GM18507 (cell line): ENCODE measurements at places on chromosomes 12 and 14.

- no peak for DNase-seq
These were observed 643 bp downstream of the ZFC3H1 start for GRCh38 chr12:71662849-71663560.

GRCh38 chr12:110501399-110501751, 536 bp downstream of the VPS29 start:
- peak; percentile 11 for DNase-seq

- DNase-seq = no peak
These were observed 1.4 kb downstream of the MAP3K9 start for GRCh38 chr14:70807898-70808415.

DNA sequence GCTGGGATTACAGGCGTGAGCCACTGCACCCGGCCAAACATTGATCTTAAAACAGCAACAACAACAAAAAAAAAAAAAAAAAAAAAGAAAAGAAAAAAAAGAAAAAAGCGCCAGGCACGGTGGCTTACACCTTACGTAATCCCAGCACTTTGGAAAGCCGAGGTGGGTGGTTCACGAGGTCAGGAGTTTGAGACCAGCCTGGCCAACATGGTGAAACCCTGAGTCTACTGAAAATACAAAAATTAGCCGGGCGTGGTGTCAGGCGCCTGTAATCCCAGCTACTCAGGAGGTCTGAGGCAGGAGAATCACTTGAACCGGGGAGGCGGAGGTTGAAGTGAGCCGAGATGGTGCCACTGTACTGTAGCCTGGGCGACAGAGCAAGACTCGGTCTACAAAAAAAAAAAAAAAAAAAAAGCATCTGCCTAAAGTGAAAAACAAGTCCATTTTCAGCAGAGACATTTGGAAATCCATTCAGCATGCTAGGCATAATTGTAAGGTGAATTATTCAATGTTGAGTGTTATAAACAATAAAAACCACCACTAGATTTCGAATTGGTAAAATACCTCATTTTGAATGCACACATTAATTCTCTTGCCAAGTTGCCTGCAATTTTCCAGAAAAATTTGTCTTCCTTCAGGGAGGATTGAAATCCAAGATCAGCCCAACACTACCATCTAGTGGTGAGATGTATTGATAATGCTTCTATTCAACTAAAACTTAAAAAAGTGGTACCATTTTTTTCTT, 8.0 kb upstream of the CERS5 start:
- no peak for DNase-seq

GRCh38 chr12:114612062-114612461, 71.9 kb downstream of the TBX3 start:
- DNase-seq = no peak

GRCh38 chr14:51331486-51332367, 91.7 kb downstream of the TMX1 start:
- DNase-seq = no peak

DNA sequence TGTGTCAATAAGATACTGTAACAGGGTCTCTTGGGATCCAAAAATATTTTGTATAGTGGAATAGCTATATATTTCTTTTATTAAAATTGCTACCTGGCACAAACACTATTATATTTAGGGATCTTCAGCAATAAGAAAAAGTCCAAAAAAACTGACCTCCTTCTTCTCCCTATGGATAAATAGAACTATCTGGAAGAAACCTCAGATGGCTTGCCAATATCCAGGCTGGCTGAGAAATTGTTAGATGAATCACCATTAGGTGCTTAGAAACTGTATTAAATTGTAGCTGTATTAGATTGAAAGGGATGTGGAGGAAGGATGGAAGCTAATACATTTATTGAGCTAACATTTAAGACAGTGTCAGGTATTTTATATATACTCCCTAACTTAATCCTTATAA, 66.0 kb downstream of the SLC38A6 start:
- DNase-seq = no peak

DNA sequence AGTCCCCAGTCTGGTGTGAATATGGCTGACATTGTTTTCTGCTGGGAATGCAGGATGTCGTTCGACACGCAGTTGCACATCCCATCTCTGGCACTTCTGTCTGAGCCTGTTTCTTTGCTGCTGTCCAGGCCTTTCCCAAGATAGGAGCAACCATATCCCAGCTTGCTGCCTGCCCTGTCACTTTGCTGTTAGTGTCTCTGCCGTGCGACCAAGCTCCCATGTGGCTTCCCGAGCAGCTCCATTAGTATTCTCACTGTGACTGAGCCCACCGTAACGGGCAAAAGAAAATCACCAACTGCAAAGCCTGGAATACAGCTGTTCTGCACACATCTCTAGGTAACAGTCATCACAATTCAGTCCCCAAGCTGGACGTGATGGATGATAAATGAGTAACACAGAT, 66.0 kb upstream of the CPSF6 start:
- DNase-seq = no peak

DNA sequence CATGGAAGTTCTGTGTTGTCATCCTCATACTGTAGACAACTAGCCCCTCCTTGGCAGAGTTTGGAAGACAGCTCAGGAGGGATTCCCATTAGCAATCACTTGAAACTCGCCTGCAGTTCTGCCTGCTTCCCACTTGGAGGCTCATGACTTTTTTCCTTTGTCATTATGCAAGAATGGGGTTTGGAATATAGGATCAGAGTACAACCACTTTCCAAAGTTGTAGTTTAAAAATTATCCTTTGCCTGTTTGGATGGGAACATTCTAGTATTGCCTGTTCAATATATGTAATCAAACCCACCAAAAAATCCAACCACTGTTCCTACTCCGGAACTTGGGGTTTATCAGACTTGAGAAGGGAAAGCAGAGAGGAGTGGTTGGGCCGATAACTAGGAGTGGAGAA, 2.1 kb upstream of the GPD1 start:
- DNase-seq = no peak

GRCh38 chr12:64544371-64545080, 65.8 kb upstream of the RASSF3 start:
- no peak for DNase-seq

GRCh38 chr12:22880807-22881206, 255.8 kb downstream of the ETNK1 start:
- DNase-seq = no peak

GRCh38 chr14:103391048-103391447, 5.8 kb downstream of the MARK3 start:
- DNase-seq = no peak

GRCh38 chr14:91669867-91670266, 62.0 kb downstream of the CATSPERB start:
- no peak for DNase-seq

GRCh38 chr12:32568228-32568627, 110.9 kb upstream of the DNM1L start:
- DNase-seq = no peak

DNA sequence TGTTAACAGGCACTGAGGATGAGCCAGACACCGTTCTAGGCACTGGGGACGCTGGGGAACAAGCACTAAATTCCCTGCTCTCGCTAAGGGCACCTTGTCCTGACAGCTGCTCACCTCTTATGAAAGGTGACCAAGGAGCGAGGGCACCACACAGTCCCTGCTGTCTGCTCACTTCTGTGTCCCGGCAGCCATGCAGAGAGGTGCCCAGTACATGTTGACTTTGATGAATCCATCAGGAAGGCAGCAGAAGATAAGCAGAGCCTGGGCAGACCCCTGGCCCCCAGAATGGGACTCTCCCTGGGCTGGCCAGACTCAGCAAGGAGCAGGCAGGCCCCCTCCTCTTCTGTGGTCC, 14.1 kb downstream of the C14orf132 start:
- no peak for DNase-seq

- no peak for DNase-seq
These were observed 7.5 kb downstream of the TBK1 start for GRCh38 chr12:64459394-64459891.

DNA sequence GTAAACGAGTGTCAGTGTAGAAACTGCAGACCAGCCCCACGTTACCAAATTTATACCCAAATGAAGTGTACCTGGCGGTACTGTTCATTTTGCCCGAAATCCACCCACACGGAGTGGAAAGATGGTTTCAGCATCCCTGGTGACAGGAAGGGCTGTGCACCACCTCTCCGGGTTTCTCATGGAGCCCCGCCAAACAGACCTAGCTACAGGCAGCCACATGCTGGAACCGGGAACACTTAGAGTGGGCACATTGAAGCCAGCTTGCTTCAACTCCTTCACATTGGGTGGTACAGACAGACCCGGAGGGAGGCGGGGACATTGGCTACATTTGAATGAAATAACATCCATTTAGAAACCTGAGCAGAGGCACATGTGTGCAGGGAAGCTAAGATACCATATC, 84.4 kb downstream of the PPP2R5C start:
- DNase-seq = no peak

DNA sequence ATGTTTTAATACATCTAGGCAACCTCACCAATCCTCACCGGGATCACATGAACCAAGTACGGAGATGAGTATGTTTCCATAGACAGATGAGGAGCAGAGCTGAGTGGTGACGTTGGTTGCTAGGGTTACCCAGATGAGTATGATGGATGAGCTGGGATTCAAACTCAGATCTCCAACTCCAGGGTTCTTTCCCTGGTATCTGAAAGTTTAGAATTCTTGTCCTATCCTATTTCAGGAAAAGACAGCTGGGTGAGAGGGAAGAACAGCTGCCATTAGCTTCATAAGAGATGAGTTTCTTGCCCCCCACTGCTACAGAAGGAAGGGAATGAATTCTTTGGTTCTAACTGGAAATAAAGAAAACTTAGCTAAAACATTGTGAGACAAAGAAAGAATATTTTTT, 728.9 kb upstream of the TBX3 start:
- no peak for DNase-seq

DNA sequence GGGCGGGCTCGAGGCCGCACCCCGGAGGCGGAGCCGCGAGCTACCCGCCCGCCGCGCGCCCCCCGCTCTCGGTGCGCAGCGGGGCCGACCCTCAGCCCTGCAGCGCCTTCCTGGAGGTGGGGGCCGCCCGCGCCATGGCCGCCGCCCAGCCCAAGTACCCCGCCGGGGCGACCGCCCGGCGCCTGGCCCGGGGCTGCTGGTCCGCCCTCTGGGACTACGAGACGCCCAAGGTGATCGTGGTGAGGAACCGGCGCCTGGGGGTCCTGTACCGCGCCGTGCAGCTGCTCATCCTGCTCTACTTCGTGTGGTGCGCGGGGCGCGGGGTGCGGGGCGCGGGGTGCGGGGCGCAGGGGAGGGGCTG, at the start of gene P2RX2:
Gene P2RX2 (plus strand): TSS at position 94 of the 361 bp plus-strand sequence. CDS start 41 bp downstream, at position 135.
- no peak for DNase-seq

DNA sequence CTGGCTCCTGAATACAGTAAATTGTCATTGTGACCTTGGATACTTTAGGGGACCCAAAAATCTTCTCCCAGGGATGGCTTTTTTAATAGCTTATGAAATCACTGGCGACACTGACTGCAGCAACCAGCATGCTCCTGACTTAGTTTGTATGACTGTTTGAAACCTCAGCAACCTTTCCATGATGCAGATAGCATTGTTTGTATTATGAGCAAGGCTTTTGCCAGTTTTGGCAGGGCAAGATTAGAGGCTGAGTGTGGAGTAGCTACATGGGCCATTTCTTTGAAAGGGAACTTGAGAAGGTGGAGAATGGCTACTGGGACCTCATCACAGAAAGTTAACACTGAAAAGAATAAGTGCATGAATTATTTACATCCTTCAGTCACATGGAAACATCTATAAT, 50.9 kb downstream of the SLC4A8 start:
- DNase-seq = no peak

- DNase-seq = no peak
These were observed 181.1 kb downstream of the PTPN11 start for GRCh38 chr12:112599871-112600270.

DNA sequence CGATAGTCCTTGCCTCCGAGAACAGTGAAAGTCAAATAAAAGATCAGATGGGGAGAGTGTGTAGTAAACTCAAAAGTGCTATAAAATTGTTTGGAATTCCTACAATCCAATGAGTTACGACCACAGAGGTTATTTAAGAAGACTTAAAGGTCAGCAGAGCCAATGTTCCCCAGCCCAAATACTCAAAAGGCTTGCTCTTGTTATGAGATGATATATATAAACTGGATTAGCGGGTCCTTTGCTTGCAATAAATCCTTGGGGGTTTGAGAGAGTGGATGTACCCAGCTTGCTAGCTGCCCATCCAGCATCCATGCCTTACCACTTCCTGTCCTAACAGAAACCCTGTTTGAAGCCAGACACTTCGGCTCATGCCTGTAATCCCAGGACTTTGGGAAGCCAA, 29.0 kb upstream of the MED13L start:
- no peak for DNase-seq

- DNase-seq = no peak
These were observed 30.4 kb upstream of the PLEKHG6 start for GRCh38 chr12:6280053-6280469.

GRCh38 chr12:20627001-20627588, 68.0 kb upstream of the SLCO1C1 start:
- DNase-seq = no peak

GRCh38 chr14:100237735-100238418, 1.1 kb upstream of the YY1 start:
- no peak for DNase-seq

DNA sequence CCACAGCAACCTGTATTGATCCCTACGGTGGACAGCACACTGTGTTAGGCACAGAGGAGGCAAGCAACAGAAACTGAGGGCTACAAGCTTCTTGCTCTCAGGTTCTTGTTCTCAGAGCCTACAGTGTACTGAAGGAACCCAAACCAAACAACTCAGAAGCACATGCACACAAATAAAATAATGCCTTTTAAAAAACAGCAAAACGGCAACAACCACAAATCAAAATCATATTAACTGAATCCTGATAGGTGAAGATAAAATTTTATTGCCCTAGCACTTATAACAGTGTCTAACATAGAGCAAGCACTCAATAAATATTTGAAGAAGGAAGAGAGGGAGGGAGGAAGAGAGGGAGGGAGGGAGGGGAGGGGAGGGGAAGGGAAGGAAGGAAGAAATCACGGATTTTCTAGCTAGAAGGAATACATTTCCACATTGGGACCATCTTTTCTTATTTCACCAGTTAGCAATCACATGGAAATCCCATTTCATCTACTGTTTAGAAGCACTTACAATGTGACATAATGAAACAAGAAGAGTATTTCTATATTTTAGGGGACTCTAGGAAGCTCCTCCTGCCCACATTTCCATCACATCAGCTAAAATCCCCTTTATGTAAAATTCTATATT, 27.2 kb downstream of the DMAC2L start:
- DNase-seq = no peak

GRCh38 chr12:75974323-75975187, 57.0 kb downstream of the PHLDA1 start:
- DNase-seq = no peak

DNA sequence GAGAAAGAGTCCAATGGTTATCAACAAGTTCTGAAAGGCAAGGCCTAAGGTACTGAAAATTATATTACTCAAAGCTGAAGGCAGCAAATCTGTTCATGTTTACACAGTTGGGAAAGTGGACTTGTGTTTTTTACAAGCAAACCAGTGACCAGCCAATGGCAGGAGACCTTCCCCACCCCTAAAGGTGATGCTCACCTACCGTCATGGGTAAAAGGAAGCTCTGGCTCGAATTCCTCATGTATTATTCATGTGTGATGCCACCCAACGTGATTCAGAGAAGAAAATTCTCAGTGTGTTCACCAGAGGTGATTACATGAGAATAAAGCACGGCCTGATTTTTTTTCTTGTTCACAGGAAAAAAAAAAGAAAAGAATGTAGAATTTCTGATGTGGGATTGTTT, 1161.2 kb upstream of the SEL1L start:
- no peak for DNase-seq
